ENCODE measurements at places on chromosomes 13 and 19.

DNA sequence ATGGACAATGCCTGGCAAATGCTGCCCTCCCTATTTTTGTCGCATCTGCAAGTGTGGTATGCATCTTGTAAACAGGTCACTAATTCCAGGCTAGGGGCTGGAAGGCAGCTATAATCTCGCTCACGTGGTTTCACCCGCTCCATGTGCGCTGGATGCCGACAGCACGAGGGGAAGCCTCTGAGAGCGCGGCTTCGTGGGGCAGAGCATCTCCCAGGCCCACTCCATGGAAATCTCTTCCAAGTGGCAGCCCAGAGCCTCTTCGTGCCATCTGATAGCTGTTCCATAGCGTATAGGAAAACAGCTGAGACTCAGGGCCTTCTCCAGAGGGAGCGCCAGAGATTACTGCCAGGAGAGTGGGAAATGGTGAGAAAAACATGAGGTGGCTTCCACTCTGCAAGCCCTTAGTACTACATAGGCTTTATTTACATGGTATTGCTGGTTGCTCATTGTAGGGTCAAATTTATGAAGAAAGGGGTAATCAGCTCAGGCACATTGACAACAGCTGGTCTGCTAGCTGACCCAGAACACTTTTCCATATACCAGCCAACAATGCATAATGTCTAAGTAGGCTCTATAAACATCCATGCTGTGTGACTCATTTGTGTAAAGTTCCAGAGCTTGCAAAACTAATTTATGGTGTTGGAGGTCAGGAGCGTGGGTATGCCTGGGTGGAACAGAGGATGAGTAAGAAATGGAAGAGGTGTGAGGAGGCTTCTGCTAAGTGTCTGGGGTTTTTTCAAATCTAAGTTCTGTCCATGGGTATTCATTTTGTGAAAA, 165.2 kb downstream of the SHISA2 start:
- peak; percentile 33 for DNase-seq

DNA sequence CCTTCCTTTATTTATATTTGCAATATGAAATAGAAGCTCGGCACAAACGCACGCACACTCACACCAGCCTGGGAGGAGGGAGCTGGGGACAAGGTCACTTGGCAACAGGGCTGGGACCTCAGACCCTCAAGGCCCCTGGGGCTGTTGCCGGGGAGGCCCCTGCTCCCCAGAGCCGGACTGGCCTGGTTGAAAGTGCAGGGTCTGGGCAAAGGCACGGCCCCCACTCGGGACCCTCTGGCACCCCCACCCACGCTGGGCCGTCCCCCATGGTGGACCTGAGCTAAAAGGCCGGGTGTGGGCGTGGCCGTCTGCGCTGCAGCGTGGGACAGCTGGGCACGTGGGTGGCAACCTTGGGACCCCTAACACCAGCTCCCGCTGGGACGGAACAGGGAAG, 1.2 kb upstream of the TMEM86B start:
- DNase-seq = no peak

- DNase-seq = peak; percentile 81
These were observed 64.9 kb downstream of the GADD45B start for GRCh38 chr19:2540646-2541454.

GRCh38 chr19:16180611-16181010, 4.6 kb upstream of the FAM32A start:
- peak; percentile 62 for DNase-seq
